ENCODE measurements at places on chromosomes 11 and 22.

GRCh38 chr11:101721270-101721669 lies 137.5 kb upstream of the TRPC6 start:
- no peak for DNase-seq

- DNase-seq, result no peak
These were observed 293.8 kb downstream of the NXPE2 start for GRCh38 chr11:114972105-114972504.

GRCh38 chr11:36352922-36353321 lies 56.8 kb downstream of the PRR5L start:
- no peak for DNase-seq

GRCh38 chr11:114377612-114378267 lies 22.6 kb downstream of the C11orf71 start:
- peak; percentile 94 for DNase-seq

- no peak for DNase-seq
These were observed 27.0 kb upstream of the TSPAN18 start for GRCh38 chr11:44699497-44700408.

DNA sequence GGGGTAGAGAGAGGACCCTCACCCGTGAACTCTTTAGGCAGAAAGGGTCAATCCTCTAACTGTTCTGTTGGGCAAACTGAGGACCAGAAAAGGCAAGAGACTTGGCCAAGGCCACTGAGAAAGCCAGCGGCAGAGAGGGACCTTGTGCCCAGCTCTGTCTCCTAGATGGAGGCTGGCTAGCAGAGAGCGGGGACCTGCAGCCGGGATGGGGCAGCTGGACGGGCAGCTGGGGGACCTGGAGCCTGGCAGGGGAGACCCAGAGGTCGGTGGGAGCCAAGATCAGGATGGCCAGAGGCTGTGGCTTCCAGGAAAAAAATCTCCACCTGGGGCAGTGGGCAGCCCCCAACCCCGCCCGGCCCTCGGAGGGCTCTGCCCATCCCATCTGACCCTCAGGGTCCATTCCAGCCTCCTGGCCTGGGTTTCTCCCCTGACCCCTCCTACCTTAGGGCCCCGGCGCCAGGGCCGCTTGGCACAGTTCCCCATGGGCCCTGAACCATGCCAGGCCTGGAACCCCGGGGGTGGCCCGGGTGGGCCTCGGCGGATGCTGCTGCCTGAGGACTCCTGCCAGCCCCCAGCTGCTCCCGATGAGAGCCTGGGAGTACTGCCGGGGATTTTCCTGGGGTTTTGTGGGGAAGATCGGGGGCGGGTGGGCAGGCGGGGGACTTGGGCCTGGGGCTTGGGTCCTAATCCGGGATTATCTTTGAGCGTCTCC lies at the start of gene CABP2:
Gene CABP2 (minus strand): TSS at position 603 of the 712 bp plus-strand sequence. CDS start 120 bp downstream, at position 483.
- no peak for DNase-seq

GRCh38 chr22:39712751-39713525 lies 142.4 kb downstream of the CACNA1I start:
- DNase-seq, result no peak

- no peak for DNase-seq
These were observed 75.5 kb upstream of the CLDN5 start for GRCh38 chr22:19599626-19600243.

DNA sequence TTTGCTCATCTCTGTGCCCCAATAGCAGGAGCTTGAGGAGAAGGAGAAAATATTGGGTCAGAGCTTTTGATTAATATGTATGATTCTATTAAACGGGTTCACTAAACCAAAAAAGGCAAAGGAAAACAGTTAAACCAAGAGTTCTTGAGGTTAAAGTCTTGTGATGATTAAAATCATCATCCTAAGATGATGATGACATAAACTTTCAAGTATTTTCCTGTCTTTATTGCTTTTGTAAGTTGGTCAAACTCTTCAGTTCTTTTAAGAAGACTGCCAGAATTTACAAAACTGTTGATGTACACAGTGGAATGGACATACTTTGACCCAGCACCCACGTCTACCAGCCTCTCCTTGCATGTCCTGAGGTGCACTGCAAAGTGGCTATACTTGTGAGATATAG lies 41.0 kb downstream of the FDX1 start:
- DNase-seq, result no peak

GRCh38 chr11:92296138-92296515 lies 71.5 kb downstream of the FAT3 start:
- peak; percentile 13 for DNase-seq

DNA sequence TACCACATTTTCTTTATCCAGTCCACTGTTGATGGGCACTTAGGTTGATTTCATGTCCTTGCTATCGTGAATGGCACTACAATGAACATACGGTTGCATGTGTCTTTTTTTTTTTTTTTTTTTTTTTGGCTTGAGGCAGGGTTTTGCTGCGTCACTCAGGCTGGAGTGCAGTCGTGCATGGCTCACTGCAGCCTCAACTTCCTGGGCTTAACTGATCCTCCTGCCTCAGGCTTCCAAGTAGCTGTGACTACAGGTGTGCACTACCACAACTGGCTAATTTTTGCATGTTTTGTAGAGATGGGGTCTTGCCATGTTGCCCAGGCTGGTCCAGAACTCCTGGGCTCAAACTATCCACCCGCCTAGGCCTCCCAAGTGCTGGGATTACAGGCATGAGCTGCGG lies 1.5 kb upstream of the CCDC90B start:
- no peak for DNase-seq

- peak; percentile 14 for DNase-seq
These were observed 29.2 kb downstream of the PDGFD start for GRCh38 chr11:104134745-104135144.

GRCh38 chr11:83238111-83238510 lies 44.6 kb downstream of the ANKRD42 start:
- DNase-seq, result no peak
